ENCODE measurements at places on chromosomes 1 and 21.

DNA sequence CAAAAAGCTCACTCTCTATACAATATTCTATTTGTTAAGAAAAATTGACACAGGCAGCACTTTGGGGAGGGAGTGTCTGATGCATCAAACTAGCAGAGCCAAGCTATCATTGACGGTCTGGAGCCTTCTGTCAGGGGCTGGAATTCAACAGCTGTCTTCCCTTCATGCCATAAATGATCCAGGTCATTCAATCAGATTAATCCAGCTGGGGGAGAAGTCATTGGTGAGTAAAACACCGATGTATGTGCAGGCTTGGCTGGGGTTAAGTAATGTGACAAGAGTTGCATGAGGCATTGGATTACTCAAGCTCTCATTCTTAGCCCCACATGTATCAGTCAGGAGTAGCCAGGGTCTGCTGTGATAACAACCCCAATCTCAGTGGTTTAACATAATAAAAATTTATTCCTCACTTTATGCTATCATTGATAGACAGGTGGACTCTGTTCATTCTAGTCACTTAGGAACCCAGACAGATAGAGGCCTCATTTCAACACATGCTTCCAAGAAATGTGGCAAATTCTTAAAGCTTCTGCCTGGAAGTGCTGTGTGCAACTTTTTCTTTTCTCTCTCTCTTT, 118.1 kb upstream of the GADD45A start:
- DNase-seq: no peak

DNA sequence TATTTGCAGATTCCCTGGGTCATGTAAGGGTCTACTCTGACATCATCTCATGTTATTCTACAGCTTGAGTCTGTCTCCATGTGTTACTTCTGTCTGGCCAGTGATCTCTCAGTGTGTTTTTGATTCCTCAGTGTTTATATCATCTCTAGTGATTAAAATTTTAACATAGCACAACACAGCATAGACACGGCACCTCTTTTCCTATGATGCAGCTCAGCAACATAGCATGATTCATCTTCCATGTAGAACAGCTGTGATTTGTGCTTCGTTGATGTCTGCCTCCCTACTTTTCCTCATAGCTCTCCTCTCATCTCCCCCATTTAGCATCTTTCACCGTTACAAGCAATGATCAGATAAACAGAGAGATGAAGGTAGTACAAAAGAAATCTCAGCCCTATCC, 163.9 kb upstream of the DPT start:
- DNase-seq: no peak

DNA sequence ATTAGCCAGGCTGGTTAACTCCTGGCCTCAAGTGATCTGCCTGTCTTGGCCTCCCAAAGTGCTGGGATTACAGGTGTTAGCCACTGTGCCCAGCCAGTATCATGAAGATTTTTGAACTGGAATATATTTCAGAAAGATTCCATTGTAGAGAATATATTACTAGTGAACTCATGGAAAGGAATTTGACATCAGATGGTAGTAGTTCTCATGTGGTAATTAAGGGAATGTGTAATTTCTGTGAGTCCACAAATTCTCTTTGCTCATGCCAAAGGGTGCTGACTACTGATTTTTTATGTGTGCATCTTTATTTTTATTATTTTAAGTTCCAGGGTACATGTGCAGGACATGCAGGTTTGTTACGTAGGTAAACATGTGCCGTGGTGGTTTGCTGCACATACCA, 10.4 kb downstream of the DTL start:
- DNase-seq: no peak

DNA sequence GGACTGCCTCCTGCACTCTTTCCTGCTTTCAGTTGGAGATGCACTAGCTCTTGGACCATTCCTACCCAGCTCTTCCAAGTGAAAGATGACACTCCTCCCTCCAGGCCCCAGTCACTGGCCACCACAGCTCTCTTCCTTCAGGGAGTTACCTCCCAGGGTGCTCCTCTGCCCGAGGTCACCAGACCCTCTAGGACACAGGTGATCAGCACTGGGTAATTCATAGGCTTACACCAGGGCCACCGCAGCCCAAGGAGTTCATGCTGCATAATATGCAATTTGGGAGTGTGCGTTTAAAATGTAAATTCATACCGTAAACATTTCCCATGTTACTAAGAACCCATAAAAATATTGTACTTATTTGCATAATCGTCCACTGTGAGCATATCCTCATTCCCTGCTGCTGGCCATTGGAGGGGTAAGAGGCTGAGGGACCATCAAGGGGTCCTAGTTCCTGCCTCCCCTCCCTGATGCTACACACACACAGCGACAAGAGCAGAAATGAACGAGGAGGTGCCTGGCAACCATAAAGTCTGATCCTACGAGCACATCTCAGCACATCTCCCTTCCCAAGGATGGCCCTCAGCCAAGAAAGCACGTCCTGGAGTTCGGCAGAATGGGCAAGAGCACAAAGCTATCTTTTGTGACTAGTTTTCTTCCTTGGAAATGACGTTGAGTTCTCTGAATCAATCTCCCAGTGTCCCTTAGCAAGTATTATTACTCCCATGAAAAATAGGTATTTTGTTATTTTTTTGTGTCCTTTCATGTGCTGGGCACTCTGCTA, 222.9 kb upstream of the RAB4A start:
- DNase-seq: no peak

- DNase-seq: no peak
Observed at GRCh38 chr1:240230816-240231215, 139.1 kb downstream of the FMN2 start.

- no peak for DNase-seq
Observed at GRCh38 chr1:109479311-109479710, 4.4 kb upstream of the ATXN7L2 start.

DNA sequence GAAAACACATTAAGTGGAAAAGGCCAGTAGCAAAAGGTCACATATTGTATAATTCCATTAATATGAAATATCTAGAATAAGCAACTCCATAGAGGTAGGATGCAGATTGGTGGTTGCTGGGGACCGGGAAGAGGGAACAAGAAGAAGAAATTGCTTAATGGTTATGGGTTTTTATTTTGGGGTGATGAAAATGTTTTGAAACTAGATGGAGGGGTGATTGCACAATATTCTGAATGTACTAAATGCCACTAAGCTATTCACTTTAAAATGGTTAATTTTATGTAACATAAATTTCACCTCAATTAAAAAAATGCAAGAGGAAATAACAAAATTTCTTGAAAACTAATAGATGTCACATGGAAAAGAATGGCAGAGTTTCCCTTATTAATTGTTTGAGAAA, 6.7 kb downstream of the KIAA0040 start:
- no peak for DNase-seq

DNA sequence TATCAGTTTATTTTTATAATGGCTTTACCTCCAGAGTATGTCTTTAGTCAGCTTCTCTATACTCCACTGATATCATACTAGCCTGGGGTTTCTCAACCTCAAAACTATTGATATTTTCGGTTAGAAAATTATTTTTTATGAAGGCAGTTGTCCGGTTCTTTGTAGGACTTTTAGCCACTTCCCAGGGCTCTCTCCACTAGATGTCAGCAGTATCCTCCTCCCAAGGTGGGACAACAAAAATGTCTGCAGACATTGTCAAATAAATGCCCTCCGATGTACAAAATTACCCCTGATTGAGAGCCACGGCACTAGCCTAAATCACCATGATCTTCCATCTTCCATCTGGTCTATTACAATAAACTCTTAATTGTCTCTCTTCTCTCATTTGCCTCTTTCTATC, 4.1 kb upstream of the GRIK1 start:
- DNase-seq: no peak

- DNase-seq: no peak
Observed at GRCh38 chr1:202688401-202688800, 21.9 kb downstream of the SYT2 start.

DNA sequence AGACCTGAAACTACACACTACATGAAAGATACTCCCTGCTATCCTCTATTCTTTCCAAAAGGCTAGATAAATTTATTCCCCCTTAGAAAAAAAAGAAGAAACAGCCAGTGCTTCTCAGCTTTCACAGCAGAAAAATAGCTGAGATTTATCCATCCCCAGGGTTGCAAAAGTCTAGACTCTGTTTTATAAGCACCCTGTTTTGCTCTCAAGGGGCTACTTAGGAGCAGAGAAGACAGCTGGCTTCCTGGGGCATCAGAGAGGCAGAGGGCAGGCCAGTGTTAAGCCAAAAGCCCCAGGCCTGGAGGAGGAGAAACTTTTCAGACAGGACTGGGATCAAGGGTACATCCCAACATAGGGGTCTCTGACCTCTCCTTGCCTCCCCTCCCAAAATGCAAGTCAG, 3.9 kb downstream of the LAMB3 start:
- no peak for DNase-seq

GRCh38 chr1:243745356-243745755, 104.7 kb downstream of the AKT3 start:
- no peak for DNase-seq

GRCh38 chr1:230371923-230372703, 54.0 kb downstream of the PGBD5 start:
- DNase-seq: no peak

DNA sequence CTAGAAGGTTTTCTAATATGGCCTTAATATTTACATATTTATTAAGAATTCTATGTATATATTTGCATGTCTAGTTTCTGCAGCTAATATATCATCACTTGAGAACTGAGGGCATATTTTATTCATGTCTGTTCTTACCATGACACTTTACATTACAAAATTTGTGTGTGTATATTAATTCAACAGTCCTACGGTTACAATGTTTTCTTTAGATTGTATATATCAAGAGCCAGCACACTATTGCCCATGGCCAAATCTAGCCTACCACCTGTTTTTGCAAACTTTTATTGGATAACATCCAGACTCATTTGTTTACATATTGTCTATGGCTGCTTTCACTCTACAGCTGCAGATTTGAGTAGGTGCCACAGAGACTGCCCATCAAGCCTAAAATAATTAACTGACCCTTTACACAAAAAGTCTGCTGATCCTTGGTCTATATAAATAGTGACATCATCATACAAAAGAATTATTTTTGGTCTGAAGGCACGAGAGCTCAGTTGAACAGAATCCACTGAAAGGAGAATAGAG, 577.4 kb upstream of the PBX1 start:
- DNase-seq: no peak

GRCh38 chr1:107726860-107727259, 238.1 kb downstream of the VAV3 start:
- DNase-seq: no peak

DNA sequence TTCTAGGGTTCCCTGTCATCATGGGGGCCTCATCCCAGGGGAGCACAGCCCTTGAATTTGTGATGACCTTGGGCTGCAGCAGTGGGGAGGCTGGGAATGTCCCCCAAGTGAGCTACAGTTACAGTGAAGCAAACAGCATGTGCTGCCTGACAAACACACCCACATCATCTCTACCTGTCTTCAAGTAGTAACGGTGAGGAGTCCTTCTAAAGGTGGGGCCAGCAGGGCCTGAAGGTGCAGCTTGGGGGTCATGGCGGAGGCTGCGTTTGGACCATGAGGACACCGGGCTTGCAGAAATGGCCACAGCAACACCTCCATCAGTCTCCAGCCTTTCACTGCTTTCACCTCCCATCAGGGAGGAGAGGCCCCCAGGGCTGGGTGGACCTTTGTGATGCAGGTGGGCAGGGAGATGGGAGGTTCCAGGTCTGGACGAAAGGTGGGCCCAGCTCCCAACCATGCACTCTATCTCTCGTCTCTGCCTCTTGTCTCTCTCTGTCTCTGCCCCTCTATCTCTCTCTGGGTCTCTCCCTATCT, 55.7 kb downstream of the WNT9A start:
- DNase-seq: no peak

DNA sequence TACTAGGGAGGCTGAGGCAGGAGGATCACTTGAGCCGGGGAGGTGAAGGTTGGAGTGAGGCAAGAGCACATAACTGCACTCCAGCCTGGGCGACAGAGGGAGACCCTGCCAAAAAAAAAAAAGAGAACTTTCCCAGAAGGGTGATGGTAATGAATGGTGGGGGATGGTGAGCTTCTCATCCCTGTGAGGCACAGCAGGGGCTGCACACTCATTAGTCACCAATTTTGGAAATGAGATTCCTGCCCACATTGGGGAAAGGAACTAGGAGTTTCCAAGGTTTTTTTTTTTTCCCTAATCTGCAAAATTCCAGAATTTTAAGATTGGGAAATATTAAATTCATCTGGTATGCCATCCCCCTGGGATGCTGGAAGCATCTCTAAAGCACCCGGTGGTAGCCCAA, 50.2 kb upstream of the SSBP3 start:
- DNase-seq: no peak

GRCh38 chr1:218748071-218748470, 402.9 kb downstream of the TGFB2 start:
- no peak for DNase-seq
